ENCODE measurements at places on chromosomes 16 and 17.

DNA sequence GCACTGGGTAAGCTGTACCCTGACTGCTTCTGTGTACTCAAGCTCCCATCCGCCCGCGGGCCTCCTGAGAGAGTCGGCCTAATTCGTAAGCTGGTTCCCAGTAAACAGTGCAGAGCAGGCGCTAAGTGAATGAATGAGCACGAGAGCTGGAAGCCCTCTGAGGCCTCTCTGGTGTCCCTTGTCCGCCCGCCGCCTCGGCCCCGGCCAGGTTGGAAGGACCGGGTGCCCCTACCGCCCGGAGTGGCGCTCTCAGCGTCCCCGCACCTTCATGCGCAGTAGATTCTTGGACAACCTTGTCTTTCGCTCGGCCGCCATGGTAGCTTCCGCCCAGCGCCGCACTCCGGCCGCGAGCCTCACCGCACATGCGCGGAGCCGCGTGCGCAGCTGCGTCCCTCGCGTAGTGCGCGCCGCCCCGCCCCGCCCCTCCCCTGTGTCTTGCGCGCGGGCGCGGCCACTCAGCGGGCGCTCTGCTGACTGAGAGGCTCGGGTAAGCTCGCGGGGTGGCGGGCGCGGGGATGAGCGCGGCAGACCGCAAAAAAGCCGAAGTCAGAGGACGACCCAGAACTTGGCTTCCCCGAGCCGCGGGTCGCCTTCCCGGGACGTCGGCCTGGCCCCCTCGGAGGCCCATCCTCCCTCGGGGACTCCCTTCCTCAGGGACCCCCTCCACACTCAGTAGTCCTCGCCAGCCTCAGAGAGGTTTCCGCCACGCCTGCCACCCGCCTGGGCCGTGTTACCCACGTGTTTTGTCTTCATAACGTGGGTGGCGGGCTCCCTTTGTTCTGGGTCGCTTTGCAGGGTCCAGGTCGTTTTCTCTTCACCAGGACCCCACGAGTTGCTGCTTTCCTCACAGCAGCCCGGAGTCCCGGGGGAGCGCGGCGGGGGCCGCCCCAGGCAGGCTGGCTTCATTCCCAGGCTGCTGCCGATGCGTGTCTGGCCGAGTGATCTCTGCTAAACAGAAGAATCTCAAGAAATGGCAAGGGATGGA is at the start of gene MPHOSPH6:
Gene MPHOSPH6 (minus strand): TSS at position 364 of the 985 bp plus-strand sequence. CDS start 49 bp downstream, at position 315.
- peak; percentile 99 for DNase-seq

DNA sequence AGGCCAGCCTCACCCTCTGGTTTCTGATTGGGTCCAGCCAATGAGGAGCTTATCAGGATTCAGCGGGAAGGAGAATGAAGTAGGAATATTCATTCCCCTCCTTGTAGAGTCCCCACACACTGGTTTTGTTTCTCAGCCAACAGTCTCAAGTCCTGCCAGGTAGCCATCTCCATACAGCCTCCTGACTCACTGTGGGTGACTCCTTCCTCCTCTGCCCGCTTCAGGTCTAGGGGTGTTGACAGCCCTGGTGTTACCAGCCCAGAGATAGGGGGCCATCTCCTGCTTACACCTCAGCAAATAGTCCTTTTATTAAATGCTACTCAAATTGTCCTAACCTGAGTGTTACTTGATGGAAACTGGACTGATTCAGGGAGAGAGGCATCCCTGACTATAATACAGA is 4.0 kb upstream of the MFAP4 start:
- no peak for DNase-seq

DNA sequence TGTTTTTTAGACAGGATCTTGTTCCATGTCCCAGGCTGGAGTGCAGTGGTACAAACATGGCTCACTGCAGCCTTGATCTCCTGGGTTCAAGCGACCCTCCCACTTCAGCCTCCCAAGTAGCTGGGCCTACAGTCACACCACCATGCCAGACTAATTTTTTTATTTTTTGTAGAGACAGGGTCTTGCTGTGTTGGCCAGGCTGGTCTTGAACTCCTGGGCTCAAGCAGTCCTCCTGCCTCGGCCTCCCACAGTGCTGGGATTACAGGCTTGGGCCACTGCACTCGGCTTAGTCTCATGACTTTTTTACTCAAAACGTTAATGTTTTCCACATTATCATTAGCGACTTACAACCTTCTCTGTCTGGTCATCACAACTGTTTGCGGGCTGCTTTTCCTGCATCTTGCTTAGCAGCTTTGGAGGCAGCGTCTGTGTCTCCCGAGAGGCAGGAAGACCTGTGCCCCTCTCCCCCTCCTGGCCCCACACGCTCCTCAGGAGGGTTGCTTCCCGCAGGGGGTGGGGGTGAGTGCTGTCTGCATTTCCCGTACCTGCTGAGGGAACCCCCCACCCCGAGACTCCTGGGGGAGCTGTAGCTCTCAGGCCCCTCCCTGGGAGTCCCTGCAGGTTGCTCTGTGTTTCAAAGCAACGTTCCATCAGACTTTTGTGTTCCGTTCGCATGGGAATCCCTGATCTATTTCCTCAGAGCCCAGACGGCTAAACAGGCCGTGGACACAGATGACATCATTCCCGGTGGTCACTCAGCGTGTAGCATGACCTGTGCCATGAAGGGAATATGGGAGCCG is 52.6 kb downstream of the PGS1 start:
- no peak for DNase-seq

DNA sequence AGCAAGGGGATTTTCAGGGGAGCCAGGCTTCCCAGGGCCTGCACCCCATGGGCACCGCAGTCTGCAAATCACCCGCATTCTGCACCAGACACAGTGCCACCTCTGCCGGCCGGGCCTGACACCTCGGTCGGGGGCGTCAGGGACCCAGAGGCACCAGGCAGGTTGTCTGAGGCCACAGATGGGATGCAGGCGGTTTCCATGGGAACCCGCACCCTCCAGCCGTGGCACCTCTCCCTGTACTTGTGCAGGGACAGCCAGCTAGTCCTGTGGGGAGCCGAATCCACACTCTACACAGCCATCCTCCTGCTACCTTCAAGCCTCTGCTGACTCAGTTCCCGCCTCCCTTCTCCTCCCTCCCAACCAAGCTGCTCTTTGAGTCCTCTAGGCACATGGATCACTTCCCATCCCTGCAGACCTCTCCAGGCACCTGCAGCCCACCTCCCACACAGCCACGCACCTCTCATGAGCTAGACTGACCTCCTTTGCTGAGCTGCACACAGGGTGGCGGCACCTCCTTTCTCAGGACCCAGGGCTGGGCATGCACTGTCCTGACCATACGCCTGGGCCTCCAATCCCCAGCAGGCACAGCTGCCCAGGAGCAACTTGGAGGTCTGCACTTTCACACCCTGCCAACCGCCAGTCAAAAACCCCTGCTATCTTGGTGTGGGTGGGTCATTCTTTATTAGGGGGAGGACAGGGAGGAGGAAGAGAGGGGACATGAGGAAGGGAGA is 119.5 kb downstream of the C16orf78 start:
- no peak for DNase-seq

GRCh38 chr16:57551057-57551456 is 8.6 kb downstream of the ADGRG5 start:
- DNase-seq, result no peak

Measured in suppressor macrophage (primary cell).